ENCODE measurements at places on chromosomes 4 and X.

GRCh38 chrX:128106630-128107029 lies 54.4 kb upstream of the ACTRT1 start:
- no peak for DNase-seq

DNA sequence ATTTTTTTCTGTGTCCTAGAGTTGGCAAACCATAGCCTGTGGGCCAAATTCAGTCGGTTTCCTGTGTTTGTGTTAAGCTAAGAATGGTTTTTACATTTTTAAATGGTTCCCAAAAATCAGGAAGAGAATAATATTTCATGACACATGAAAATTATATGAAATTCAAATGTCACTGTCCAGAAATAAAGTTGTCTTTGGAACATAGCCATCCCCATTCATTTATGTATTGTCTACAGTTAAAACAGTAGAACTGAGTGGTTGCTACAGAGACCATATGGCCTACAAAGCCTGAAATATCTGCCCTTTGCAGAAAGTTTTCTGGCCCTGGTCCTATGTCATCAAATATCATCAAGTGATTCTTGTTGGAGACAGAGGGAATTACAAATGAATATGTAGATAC lies 15.5 kb downstream of the FRMPD4 start:
- DNase-seq = no peak

DNA sequence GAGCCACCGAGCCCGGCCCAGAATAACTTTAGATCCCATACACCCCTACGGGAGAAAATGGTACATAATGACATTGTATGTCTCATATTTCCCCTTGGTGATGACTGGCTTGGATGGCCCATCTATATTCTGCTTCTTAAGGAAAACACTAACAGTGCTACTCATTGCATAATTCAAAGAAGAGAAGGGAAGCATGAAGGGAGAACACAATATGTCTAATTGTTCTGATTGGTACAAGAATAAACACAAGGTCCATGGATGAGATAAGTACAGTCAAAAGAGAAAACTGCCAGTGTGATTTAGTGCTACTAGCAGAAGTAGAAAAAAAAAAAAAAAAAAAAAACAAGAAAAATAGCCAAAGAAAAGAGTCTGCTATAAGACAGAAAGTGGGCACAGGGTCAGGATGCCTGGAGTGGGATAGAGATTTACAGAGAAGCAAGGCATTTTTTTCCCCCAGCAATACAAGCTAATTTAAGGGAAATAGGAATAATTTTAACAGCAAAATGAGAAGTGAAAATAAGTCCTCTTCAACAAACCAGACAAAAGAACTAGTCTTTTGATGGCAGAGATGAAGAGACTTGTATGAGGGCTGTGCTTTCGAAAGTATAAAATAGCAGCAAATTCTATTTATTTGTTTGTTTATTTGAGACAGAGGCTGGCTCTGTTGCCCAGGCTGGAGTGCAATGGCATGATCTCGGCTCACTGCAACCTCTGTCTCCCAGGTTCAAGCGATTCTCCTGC lies 96.5 kb upstream of the MAP3K15 start:
- DNase-seq = no peak

DNA sequence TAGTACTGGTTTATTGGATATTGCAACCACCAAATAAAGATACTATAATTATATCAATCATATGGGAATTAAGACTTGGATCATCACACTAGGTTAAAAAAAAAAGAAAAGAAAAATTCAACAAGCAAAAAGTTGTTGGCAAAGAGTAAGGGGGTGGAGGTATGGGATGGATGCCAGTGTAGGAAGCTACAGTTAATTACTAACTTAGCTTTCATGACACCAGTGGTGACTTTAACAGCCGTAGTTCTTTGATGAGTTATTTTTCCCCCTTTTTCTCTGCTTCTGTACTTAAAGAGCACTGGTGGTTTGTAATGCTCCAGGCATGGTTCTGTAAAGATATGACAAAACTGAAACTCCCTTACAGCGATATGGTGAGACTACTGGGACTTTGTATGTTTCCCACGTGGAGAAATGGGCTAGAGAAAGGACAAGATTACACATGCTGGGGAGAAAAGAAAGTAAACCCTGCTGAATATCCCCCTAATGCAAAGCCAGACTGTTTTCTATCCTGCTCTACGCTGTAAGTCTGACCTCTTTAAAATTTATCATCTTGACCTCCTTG lies 210.8 kb downstream of the SPOCK3 start:
- DNase-seq = no peak

DNA sequence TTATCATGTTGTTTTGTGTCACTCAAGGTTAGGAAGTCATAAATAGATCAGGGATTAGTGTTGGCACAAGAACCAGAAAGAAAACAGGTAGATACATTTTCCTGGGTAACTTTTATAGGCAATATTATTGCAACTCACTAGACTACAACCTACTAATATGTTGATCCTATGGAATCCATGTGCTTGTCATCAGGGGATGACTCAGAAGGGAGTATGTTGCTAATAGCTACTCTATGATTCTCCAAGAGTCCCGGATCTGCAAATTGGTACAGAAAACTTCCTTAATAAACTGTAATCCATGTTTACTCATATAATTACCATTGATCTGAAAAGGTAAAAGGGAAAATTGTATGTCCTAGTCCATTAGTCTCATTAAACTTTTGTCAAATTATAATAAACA lies 11.7 kb upstream of the GNRHR start:
- no peak for DNase-seq

- no peak for DNase-seq
Observed at GRCh38 chr4:159552979-159553768, 450.3 kb downstream of the RAPGEF2 start.

DNA sequence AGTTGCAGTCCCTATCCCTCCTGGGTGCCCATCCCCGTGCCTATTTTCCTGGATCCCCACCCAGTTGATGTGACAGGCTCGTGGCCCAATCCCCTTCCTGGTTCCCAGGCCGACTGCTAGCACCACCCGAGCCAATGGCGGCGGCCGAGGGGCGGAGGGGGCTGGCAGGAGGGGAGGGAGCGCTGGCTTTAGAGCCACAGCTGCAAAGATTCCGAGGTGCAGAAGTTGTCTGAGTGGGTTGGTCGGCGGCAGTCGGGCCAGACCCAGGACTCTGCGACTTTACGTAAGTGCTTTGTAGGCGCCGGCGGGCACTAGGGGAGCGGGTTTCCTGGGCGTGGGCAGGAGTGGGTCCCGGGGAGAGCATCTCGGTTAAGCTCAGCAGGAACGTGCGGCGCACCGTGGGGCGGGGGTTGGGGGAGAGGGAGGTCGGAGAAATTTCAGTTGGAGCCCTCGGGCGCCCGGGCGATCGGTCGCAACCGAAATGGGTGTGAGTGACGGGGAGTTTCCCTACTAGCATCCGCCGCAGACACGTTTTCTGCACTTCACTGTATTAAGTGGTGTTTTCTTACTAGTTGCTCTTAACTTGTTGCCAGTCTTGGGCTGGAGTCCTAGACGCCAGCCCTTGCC lies at the start of gene PLS3:
TSS of gene PLS3 (plus strand) at position 197 of the 627 bp plus-strand sequence. CDS start 49,077 bp downstream, outside the sequence.
- DNase-seq = no peak

DNA sequence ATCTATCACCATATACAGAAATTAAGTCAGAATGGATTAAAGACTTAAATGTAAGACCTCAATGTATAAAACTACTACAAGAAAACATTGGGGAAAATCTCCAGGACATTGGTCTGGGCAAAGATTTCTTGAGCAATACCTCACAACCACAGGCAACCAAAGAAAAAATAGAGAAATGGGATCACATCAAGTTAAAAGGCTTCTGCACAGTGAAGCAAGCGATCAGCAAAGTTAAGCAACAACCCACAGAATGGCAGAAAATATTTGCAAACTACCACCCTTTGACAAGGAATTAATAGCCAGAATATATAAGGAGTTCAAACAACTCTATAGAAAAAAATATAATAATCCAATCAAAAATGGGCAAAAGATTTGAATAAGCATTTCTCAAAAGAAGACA lies 236.9 kb upstream of the EMCN start:
- DNase-seq = no peak

GRCh38 chr4:112818594-112818965 lies 181.6 kb downstream of the LARP7 start:
- no peak for DNase-seq
